Activated CD4-positive, alpha-beta T cell treated with anti-CD3 and anti-CD28 coated beads, Interleukin-2, Interleukin-6, amounts not matched to agents 100 ng/mL and 50 ng/mL, durations not matched to agents 16 hours and 8 hours (primary cell): ENCODE measurements at places on chromosomes 7 and 10.
A peak's percentile ranks its signal among the peaks of the same experiment; 100 is the strongest.

DNA sequence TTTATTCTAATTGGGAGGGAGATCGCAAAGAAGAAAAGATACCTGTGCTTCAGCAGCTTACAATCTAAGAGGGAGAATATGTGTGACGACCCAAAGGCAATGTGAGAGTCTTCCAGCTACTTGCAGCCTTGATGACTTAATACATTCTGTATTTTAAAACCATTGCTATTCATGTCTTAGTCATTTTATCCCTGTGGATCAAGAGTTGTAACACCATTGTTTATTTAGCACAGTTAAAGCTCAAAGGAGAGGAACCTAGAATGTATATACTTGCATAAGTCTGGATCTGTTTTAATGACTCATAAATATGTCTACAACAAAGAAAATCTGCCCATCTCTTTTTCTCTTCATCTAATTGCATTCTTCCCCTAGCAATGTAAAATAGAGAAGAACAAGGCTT is 117.9 kb upstream of the DLX6 start:
- DNase-seq: no peak

- no peak for DNase-seq
These were observed 62.4 kb downstream of the COPG2 start for GRCh38 chr7:130606161-130606560.

GRCh38 chr10:91545838-91546237 is 87.0 kb downstream of the PPP1R3C start:
- no peak for DNase-seq

- no peak for DNase-seq
These were observed 317.2 kb downstream of the GPR158 start for GRCh38 chr10:25492040-25492439.

- DNase-seq: peak; percentile 49
These were observed 56.7 kb downstream of the PIP4K2A start for GRCh38 chr10:22657566-22658225.

- DNase-seq: no peak
These were observed 4.3 kb downstream of the MKI67 start for GRCh38 chr10:128121750-128122412.

DNA sequence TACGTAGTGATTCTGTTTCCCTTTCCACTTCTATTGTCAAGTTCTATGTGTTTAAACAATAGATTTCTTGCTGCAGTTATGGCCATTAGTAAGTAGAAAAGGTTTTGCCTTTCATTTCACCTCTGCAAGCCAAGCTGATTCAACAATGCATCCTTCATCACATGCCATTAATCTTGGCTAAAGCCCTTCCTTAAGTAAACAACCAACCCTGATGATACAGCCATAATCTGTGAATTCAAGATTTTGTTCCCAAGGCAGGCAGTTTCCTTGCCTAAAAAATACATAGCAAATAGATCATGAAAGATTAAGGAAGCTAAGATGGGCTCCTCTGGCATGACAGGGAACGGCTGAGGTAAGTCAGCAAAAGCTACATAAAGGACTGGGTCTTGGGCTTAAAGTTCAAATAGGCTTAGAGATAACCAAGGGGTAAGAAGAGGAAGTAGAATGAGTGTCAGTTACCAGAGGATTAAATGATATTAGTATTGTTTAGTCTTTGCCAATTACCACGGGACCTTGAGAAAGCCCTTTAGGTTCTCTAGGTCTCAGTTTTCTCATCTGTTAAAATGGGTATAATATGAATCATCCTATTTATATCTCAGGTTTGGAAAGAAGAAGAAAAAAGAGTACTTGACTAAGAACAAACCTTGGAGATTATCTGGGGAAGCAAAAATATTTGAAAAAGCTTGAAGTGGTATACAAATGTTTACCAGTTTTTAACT is 35.9 kb upstream of the ANK3 start:
- DNase-seq: no peak

DNA sequence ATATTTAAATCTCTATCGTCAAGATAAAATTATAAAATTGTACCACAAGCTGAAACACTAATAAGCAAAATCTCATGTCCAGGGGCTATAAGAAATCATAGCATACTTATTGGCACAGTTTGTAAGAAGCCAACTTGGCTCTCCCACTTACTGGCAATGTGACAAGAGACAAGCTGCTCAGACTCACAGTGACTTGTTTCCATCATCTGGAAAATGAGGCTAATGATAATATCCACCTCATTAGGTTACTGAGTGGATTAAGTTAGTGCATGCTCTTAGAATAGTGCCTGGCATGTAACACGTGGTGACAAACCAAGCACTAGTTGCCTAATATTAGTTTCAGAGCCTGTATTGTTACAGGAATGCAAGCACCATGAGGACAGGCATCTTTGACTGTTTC is 234.4 kb downstream of the GLI3 start:
- no peak for DNase-seq

DNA sequence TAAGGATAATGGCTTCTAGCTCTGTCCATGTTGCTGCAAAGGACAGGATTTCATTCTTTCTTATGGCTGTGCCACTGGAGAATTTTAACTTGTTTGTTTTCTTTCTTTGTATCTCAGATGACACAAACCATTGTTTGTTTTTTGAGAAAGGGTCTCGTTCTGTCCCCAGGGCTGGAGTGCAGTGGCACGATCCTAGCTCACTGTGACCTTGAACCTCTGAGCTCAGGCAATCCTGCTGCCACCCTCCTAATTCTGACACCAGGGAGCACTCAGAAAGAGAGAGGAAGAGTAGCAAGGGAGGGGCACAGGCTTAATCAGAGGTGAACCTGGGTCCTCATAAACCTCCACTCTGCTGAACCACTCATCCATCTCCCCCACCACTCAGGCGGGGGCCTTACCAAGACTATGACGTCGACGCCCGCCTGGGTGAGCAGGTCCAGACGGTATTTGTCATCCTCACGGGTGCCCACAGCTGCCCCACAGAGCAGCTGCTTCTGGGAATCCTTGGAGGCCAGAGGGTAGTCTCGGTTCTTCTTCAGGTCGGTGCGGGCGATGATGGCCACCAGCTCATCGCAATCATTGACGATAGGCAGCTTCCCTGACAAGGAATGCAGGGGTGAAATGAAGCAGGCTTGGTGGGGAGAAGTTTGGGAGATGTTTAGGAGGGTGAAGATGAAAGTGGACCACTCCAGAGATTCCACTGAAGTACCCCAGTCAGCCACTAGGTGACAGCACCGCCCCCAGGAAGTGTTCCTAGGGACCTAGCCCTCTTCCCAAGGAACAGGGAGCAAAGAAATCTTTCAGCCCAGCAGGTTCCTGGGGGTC is 11.6 kb downstream of the IMPDH1 start:
- peak; percentile 36 for DNase-seq

GRCh38 chr10:21675157-21675796 is 141.2 kb downstream of the MLLT10 start:
- DNase-seq: peak; percentile 38

- no peak for DNase-seq
These were observed 451.4 kb downstream of the SUGCT start for GRCh38 chr7:40586197-40586596.

GRCh38 chr7:11403781-11404180 is 428.2 kb downstream of the THSD7A start:
- no peak for DNase-seq

DNA sequence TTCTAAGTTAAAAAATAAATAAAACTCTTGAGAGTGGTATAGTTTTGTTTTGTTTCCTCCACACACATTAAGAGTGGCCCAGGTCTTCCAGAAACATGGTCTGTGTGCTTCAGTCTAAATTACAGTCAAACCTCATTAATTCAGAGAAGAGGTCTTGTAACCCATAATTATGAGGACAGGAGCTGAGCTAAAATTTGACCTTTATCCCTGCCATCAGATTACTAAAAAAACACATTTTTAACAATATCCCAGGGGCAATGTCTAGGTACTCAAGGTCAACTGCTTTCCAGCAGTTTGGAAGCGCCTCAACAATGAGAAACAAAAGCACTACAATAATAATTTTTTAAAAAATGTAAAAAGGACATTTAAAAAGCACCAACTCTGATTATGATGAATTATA is 184.1 kb upstream of the PFKP start:
- DNase-seq: no peak

DNA sequence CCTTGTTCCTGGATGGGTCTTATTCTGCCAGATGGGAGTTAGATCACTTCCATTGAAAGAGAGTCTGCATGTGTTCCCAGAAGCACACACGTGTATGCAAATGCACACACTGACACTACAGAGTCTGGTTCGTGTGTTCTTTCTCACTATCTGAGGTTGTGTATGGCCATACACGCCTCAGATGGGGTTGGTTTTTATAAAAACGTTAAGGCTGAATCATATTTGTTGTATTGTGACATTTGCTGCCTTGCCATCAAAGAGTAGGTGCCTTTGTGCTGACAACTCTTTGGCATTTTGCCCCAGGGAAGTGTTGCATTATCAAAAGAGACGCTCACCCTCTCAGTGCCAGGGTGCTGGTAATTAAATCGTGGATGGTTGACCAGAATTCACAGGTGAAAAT is 37.7 kb upstream of the HDAC9 start:
- no peak for DNase-seq

DNA sequence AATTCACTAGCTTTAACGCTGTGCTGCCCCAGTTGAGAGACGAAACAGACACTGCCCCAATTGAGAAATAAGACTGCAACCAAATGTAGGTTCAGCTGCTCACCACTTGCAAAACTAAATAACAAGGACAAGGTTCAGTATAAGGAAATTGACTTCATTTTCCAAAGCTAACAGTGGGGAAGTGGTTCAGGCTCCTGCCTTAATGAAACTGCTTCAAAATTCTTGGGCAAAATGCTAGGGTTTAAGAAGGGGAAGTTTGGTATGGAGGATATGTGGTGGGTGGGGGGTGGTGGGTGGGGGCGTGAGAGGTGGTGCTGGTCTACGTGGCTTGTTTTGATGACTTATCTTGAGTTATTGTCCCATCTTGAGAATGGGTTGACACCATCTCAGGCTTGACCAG is 21.8 kb downstream of the MRPL32 start:
- no peak for DNase-seq

DNA sequence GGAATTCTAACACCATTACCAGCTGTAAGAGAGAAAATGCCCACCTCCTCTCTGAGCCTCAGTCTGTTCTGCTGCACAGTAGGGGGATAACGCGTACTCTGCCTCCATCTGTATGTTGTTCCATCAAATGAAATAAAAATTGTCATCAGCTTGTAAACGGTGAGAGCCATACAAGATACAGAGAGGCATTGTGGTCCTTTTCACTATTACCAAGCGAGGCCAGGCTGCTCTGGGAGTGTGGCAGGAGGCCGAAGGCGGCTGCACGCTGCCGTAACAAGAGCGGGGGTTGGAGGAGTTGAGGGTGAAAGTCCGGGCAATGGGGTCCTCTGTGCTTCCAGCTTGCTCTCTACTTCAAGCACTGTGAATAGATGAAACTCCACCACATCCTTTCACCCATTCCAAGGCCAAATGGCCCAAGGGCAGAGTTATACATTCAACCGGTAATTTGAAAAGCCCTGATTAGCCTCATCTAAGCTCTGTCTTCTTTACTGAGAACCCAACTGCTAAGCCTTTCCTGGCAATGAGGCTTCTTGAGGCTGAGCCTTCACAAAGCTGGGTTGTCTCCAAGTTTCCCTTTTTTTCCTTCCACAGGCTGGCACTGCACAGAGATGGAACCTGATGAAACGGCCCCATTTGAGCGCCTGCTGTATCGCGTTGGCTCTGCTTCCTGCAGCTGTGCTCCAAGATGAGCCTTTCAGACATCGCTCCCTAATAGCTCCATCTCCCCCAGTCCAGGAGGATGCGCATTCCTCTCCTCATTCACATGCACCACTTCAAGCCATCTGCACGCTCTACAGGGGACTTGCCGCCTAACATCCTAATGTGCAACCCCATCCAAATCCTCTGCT is 47.2 kb downstream of the PYROXD2 start:
- no peak for DNase-seq

DNA sequence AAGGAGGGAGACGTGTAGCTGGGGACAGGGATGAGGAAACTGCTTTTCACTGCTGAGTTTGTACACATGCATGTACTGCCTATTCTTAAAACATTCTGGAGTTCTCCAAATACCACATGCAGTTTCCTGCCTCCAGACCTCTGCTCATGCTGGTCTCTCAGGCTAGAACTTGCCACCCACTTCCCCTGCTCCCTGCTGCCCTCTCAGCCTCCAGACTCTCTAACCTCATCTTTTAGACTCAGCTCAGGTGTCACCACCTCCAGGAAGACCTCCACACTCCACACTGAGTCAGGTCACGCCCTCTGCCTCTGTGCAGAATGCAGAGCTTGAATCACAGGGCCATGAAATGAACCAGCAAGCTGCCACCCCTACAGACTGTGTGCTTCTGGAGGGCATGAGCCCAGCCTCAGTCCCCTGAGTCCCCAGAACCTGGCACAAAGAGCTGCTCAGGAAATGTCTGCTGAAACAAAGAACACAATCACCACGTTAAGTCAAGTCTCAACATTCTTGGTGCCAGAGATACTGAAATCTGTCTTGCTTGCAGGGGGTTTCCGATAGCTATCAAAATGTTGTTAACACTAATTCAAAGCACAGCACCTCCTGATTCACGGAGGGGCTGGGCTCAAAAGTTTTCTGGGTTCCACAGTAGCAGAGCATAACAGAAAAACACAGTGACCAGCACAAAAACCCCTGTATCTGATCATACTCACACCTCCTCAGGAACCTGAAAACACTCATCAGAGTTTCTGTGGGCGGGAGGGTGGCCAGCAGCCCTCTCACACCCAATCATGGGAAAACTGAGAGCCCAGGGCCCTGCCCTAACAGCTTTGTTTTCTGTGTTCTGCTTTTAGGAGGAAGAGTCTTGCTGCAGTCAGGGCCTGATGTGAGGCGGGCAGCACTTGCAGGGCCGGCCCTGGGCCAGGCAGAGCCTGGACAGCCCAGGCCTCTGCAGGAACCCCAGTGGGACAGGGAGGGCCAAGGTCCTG is 21.1 kb downstream of the FAM53B start:
- peak; percentile 80 for DNase-seq

DNA sequence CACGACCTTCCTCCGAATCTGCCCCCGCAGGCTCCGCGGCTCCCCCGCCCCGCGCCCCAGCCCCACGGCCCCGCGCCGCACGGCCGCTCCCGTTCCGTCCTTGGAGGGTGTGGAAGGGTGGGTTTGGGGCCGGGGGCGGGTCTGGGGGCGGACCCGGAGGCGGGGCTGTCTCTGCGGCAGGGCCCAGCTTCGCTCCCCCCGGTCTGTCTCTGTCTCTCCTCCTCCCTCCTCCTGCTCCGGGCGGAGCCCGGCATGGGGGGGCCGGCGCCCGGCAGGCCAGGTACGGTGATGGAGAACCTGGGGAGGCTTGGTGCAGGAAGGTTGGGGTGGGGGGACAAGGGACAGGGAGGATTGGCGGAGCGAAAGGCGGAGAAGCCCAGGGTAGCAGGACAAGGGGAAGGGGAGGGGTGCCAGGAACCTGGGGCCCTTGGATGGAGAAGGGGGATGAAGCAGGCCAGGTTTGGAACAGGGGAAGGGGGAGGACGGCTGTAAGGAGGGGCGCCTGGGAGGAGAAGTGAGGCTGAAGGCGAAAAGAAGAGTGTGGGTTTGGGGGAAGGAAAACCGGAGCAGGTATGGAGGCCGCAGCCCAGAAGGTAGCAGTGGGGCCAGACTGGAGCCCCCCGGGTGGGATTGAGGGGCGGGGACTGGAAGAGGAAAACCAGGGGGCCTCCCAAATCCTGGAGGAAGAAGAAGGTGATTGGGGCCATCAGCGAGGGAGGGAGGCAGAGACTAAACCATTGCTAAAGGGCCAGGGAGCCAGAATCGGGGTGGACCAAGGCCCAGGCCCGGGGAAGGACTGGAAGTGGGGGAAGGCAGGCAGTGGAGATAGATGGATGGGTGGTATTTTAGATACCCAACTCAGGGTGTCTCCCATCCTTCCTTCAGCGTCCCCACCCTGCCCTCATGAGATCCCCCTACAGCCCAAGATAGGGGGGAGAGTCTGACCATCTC is at the start of gene NYAP1:
Gene NYAP1 (plus strand): TSS at position 206 of the 951 bp plus-strand sequence. CDS start 1,385 bp downstream, outside the sequence.
- peak; percentile 33 for DNase-seq

GRCh38 chr7:44141221-44141850 is at the start of gene MYL7:
Gene MYL7 (minus strand): TSS chr7:44141332. CDS start chr7:44141305, 27 bp downstream.
- no peak for DNase-seq
